ENCODE measurements at places on chromosomes 4 and X.
A peak's percentile ranks its signal among the peaks of the same experiment; 100 is the strongest.

GRCh38 chrX:85666471-85666870, 287.0 kb upstream of the POF1B start:
- DNase-seq, result no peak

GRCh38 chr4:44160776-44161367, 287.7 kb downstream of the KCTD8 start:
- DNase-seq, result no peak

- peak; percentile 36 for DNase-seq
Observed at GRCh38 chr4:744212-744841, 38.7 kb downstream of the PCGF3 start.

- no peak for DNase-seq
Observed at GRCh38 chr4:165194368-165194767, 13.0 kb upstream of the KLHL2 start.

DNA sequence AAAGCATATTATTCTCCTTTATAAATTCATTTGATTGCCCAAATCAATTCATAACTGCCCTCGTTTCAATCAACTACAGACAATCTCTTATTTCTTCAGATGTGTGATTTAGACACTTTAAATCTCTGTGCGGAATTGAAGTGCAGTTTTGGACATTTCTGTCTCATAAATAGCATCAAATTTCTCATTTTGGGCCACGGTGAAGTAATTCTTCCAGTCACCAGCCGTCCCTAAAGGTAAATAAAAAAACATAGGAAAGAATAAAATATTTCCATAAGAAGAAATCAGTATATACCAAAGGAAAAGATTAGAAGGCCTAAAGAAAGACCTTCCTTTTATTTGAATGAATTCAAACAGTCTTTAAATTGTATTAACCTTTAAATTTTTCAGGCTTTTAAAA, 33.4 kb downstream of the SULT1B1 start:
- DNase-seq, result no peak

- DNase-seq, result no peak
Observed at GRCh38 chr4:56251556-56251955, 135.7 kb downstream of the AASDH start.

GRCh38 chr4:20666012-20666860, 34.0 kb upstream of the PACRGL start:
- DNase-seq, result no peak

DNA sequence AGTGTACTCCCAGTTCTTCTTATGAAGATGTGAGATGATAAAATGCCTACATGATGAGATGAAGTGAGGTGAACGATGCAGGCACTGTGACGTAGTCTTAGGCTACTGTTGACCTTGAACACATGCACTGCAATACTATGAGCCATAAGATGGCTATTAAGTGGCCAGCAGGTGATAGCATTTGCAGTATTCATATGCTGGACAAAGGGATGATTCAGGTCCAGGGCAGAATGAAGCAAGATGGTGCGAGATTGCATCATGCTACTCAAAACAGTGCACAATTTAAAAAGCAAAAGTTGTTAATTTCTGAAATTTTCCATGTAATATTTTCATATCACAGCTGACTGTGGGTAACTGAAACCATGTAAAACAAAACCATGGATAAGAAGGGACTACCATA, 781.4 kb downstream of the PCDH18 start:
- DNase-seq, result no peak

- DNase-seq, result no peak
Observed at GRCh38 chr4:148850257-148850995, 408.2 kb upstream of the NR3C2 start.

GRCh38 chrX:22959204-22959920, 40.4 kb upstream of the DDX53 start:
- DNase-seq, result no peak

DNA sequence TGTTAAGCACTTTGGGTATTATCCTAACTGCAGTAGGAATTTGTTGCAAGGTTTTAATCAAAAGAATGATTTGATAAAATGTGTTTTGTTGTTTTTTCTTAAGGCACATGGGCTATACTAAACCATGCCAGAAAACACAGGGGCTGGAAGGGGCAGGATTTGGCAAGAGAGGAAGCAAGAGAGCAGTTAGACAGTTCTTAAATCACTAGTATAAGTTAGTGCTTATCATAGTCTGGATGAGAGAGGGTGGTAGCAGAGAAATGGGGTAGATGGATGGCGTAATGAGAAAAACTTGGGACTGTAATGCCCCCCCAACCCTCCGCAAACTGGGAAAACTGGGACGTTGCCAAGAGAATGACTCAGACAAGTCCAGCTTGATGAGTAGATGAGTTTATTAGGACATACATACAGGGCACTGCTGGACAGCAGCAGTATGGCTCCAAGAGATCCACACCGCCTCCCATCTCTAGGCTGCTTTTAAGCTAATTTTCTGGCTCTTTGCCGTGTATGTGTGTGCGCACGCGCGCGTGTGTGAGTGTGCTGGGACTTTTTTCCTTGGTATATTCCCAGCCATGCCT, 151.5 kb downstream of the PDLIM5 start:
- peak; percentile 55 for DNase-seq

- no peak for DNase-seq
Observed at GRCh38 chr4:40831146-40831907, 81.6 kb downstream of the NSUN7 start.

DNA sequence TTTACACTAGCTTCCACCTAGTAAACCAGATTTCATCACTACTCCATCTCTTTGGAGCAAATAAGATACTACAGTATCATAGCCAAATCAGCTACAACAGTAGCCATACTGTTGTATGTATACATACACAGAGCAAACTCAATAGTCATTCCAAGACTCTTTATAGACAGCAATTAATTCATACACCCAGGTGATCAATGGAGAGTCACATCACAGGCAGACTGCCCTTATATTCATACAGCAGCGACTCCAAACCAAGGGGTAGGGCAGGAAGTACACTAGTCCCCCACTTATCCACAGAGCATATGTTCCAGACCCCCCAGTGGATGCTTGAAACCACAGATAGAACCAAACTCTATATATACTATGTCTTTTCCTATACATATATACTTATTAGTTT, 76.6 kb downstream of the FBXW7 start:
- no peak for DNase-seq

GRCh38 chr4:73347497-73347896, 56.6 kb upstream of the ALB start:
- DNase-seq, result no peak

DNA sequence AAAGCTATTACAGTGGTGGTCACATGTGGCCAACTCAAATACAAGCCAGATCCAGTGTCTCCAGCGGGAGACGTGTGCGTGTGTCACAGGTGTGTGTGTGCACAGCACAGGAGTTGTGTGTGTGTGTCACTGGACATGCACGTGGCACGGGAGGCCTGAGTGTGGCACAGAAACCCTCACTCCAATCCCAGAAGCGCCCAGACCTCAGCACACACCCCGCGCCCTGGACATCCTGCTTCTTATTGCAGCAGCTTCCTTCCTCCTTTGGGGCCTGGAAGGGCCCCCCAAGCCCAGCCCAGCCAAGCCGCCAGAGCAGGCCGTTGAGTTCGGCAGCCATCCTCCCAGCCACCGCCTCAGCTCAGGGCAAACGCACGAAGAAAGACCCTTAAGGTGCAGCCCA, 37.9 kb downstream of the ACOX3 start:
- DNase-seq, result peak; percentile 83

DNA sequence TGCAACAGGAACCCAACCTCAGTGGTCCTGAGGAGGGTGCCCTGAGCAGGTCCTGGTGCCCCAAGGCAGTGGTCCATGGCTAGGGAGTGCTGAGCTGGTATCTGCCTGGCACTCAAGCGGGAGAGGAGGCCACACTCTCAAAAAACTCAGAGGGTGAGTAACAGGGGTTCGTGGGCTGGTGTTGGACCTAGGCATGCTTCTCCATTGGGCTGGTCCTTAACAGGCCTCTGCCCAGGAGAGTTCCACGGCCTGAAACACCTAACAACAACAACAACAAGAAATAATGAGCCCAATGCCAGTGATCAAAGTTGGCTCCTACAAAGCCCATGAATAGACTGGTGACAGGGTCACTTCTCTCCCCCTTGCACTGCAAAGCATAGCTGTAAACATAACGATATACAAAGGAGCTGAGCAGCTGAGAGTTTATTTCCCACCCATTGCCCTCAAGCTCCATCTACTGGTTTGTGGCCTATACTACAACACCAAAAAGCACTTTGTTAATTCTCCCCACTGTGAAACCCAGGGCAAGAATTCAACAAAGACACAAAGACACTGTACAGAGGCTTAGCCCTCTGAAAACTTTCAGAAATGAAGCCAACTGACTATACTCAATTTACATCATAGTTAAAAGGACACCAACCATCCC, 736.1 kb upstream of the ADGRL3 start:
- no peak for DNase-seq

- DNase-seq, result no peak
Observed at GRCh38 chrX:120999413-120999812, 13.9 kb upstream of the CT47A1 start.

DNA sequence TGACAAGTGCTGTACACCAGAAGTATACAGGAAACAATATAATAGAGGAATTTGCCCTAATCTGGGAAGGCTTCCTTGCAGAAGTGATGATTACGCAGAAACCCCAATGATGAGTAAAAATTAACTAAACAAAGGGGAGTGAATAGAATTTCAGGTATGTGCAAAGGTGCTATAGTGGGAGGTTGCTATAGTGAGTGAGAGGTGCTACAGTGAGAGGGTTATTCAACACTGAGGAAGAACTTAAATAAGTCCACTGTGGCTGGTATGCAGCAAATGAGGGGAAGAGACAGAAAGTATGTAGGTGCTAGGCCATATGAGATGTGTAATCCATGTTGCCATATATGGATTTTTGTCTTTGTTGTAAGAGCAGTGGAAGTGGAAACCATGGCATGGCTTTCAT, 69.5 kb downstream of the TRIM2 start:
- DNase-seq, result no peak

DNA sequence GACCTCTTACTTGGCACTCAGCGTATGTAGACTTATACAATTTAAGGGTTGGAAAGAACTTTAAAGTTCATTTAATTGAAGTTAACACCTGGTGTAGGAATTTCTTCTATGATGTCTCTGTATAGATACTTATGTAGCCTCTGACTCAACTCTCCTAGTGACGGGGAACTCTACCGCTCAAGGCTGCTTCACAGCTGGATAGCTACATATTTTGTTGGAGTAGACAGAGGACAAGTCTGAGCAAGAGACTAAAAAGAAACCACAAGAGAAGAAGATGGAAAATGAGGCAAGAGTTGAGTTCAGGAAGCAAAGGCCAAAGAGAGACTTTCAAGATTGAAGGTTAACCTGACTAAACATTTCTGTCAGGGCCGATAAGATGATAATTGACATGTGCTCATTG, 52.6 kb downstream of the GPR50 start:
- no peak for DNase-seq

GRCh38 chr4:184261246-184261645, 43.6 kb upstream of the ENPP6 start:
- no peak for DNase-seq

GRCh38 chr4:174278467-174278866, 5.0 kb downstream of the FBXO8 start:
- DNase-seq, result no peak

GRCh38 chr4:58163156-58163555, 1053.0 kb upstream of the IGFBP7 start:
- DNase-seq, result no peak

DNA sequence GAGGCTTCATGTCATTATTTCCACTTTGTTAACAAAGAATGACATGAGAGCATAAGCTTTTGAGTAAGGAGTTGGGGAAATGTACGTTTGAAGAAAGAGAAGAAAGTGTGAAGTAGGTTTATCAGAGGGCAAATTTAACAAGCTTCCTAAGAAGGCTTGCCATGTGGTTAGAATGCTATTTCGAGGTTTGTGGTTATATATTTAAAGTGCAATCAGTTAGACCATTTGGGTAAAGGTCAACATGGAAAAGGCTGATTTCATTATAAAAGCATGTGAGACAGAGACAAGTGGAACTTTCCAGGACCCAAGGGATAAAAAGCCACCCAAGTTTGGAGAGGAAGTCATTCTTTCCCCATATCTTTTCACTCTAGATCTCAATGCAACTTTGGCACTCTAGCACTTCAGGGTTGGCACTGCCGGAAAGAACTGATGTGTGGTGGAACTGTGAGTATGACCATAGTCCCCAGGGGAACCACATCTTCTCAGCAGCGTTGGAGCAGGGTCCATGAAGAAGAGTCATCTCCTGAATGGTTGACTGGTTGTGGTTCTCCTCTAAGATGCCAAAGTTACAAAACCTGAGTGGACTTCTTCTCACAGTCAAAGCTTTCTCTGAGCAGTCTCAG, 529.9 kb downstream of the MID1IP1 start:
- no peak for DNase-seq

GRCh38 chr4:78939667-78940008, 400 bp upstream of the PAQR3 start:
- no peak for DNase-seq

GRCh38 chrX:120428309-120428708, 40.8 kb downstream of the LAMP2 start:
- no peak for DNase-seq

GRCh38 chr4:177975315-177975987, 533.2 kb upstream of the AGA start:
- DNase-seq, result no peak

- no peak for DNase-seq
Observed at GRCh38 chr4:121139533-121140222, 24.4 kb downstream of the TNIP3 start.

DNA sequence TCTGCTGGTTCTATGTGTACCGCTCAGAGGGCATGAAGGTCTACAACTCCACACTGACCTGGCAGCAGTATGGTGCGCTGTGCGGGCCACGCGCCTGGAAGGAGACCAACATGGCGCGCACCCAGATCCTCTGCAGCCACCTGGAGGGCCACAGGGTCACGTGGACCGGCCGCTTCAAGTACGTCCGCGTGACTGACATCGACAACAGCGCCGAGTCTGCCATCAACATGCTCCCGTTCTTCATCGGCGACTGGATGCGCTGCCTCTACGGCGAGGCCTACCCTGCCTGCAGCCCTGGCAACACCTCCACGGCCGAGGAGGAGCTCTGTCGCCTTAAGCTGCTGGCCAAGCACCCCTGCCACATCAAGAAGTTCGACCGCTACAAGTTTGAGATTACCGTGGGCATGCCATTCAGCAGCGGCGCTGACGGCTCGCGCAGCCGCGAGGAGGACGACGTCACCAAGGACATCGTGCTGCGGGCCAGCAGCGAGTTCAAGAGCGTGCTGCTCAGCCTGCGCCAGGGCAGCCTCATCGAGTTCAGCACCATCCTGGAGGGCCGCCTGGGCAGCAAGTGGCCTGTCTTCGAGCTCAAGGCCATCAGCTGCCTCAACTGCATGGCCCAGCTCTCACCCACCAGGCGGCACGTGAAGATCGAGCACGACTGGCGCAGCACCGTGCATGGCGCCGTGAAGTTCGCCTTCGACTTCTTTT, 32.2 kb downstream of the WFS1 start:
- no peak for DNase-seq

GRCh38 chrX:71911731-71912050, 1.0 kb downstream of the NHSL2 start:
- peak; percentile 15 for DNase-seq

DNA sequence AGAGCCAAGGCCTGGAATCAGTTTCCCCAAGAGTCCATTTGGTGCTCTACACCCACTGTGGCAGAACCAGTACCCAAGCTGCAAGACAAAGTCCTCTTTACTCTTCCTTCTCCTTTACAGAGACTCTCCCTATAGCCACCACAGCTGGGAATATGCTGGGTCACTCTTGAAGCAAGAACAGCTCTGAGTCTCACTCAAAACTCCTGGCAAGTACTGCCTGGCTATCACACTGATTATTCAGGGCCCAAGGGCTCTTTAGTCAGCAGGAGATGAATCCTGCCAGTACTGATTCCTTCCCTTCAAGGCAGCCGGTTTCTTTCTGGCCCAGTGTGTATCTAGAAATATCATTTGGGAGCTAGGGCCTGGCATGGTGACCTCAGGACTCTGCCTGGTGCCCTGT, 130.9 kb downstream of the AR start:
- DNase-seq, result peak; percentile 31

GRCh38 chrX:15269120-15269519, 763 bp downstream of the ASB9 start:
- DNase-seq, result no peak
